ENCODE measurements at places on chromosomes 12 and 14. TPM values are rescaled to one million over a fixed set of nuclear protein-coding genes. Genes with fewer than 3 reads are reported as not detected.
A peak's percentile ranks its signal among the peaks of the same experiment; 100 is the strongest.

- DNase-seq, result no peak
Measured at GRCh38 chr12:95470300-95470699, 3.7 kb upstream of the METAP2 start.

DNA sequence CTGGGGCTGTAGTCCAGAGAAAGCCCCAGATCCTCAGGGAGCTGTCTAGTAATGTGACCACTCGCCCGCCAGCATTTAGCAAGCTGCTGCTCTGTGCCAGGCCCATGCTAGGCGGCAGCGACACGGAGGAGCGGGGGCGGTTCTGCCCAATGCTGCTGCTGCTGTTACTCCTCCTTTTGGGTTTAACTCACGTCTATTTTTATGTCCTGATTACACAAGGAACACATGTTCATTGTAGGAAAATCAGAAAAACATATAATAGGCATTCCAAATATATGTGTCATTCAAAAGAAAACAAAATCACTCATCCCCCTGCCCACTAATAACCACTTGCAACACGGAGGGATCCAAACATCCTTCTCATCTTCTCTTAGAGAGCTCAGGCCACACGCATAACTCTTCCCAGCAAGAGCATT lies 30.4 kb downstream of the CCDC92 start:
- peak; percentile 68 for DNase-seq

DNA sequence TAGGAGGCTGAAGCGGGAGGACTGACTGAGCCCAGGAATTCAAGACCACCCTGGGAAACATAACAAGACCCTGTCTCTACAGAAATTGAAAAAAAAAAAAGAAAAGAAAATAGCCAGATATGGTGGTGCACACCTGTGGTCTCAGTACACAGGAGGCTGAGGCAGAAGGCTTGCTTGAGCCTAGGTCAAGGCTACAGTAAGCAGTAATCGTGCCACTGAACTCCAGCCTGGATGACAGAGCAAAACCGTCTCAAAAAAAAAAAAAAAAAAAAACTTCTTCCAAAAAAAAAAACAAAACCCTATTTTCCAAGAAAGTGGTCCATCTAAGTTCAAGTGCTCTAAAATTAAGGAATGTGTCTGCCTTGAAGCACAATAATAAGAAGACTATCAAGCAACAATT lies 19.8 kb downstream of the SNX6 start:
- no peak for DNase-seq

GRCh38 chr12:24075650-24076049 lies 126.2 kb upstream of the SOX5 start:
- DNase-seq, result no peak

- DNase-seq, result no peak
Measured at GRCh38 chr12:307406-307805, 44.8 kb upstream of the SLC6A13 start.

- no peak for DNase-seq
Measured at GRCh38 chr14:102811971-102812370, 34.7 kb downstream of the TRAF3 start.

DNA sequence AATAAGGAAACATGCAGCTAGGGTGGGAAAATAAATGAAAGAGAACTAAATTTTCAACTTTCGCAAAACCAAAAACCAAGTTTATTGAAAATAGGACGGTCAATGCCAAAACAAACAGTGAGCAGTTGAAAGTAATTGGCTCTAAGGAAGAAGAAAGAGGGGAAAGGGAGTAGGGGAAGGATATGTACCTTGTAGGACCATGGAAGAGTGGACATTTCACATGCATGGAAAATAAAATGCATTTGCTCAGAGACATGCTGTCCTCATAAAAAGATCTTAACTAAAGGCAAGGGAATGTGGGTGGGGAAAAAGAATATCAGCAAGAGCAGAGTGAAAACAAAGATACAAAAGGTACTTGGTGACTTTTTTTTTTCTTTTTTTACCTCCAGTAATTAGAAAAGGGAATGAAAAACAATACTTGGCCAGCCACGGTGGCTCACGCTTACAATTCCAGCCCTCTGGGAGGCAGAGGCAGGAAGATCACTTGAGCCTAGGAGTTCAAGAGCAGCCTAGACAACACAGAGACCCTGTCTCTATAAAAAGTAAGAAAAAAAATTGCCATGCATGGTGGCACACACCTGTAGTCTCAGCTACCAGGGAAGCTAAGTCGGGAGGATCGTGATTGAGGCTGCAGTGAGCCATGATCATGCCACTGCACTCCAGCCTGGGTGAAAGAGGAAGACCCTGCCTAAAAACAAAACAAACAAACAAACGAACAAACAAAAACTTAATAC lies 6.6 kb downstream of the TXNDC16 start:
- DNase-seq, result no peak

DNA sequence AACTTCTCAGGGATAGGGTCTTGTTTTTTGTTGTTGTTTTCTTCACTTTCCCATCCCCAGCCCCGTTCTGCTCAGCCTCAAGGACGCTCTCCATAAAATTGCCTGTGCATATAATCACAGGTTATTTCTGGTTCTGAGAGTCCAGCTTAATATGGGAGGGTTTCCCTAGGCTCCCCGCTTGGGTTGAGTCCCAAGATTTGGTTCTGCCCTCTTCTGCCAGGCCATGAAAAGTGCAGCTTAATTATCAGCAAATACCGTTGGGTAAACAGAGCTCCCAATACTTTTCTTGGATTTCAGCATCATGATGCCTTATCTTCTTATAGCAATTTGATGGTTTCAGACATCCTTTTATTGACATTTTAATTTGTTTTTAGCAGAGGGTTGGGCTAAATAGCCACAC lies 75.6 kb downstream of the GRIN2B start:
- no peak for DNase-seq

DNA sequence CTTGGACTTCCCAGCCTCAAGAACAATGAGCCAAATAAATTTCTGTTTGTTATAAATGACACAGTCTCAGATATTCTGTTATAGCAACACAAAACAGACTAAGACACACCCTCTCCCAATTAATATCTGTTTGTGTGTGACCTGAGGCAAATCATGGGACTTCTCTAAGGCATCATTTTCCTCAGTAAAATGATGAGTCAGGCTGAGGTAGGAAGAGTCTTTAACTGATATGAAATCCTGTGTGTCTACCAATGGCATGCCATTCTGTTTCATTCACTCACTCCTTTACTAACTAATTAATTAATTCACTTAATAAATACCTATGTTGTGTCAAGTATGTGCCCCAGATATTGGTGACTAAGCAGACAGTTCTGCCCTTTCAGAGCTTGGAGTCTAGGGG lies 258.4 kb upstream of the CRY1 start:
- no peak for DNase-seq

GRCh38 chr12:39958377-39958776 lies 147.5 kb downstream of the SLC2A13 start:
- no peak for DNase-seq

DNA sequence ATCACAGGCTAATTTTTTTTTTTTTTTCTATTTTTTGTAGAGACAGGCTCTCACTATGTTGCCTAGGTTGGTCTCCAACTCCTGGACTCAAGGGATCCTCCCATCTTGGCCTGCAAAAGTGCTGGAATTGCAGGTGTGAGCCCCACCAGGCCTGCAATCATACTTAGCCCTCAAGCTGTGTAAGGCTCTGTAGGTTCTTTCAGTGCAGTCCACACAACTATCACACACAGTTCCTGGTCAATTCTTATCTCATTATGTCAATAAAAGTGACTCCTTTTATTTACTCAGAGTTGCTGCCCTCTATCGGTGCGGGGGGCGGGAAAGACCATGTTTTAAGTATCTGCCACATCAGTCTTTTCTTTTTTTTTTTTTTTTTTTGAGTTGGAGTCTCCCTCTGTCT lies 29.0 kb downstream of the SLC2A3 start:
- peak; percentile 75 for DNase-seq

GRCh38 chr14:97841762-97842161 lies 1044.6 kb downstream of the VRK1 start:
- DNase-seq, result no peak

- no peak for DNase-seq
Measured at GRCh38 chr14:89384023-89384422, 33.0 kb downstream of the FOXN3 start.

GRCh38 chr12:118448341-118448740 lies 72.0 kb downstream of the SUDS3 start:
- DNase-seq, result no peak

DNA sequence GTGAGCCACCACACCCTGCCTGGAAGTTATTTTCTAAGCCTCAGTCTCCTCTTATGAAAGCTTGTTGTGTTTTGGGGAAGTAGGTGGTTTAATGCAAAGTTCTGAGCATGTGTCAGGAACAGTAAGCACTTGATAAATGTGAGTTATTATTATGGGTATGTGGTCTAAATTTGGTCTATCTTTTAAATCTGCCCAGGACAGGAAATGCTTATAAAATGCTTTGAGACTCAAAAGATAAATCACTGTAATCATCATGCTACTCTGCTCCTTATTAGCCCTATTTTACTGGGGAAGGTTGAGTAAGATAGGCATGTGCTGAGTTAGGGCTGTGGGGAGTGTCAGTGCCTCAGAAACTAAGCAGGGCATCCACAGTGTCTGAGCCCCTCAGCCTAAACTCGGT lies 13.1 kb upstream of the SRSF5 start:
- DNase-seq, result no peak

DNA sequence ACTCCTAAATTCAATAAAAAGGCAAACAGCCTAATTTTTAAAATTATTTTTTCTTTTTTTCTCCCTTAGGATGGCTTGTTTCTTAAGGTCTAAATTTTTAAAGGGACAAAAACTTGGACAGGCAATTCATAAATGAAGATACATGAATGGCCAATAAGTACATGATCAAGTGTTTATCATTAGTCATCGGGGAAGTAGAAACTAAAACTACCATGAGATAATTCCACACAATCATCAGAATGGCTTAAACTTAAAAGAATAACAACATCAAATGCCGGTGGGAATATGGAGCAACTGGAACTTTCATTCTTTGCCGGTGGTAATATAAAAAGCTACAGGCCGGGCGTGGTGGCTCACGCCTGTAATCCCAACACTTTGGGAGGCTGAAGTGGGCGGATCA lies 29.1 kb downstream of the MOK start:
- DNase-seq, result no peak

DNA sequence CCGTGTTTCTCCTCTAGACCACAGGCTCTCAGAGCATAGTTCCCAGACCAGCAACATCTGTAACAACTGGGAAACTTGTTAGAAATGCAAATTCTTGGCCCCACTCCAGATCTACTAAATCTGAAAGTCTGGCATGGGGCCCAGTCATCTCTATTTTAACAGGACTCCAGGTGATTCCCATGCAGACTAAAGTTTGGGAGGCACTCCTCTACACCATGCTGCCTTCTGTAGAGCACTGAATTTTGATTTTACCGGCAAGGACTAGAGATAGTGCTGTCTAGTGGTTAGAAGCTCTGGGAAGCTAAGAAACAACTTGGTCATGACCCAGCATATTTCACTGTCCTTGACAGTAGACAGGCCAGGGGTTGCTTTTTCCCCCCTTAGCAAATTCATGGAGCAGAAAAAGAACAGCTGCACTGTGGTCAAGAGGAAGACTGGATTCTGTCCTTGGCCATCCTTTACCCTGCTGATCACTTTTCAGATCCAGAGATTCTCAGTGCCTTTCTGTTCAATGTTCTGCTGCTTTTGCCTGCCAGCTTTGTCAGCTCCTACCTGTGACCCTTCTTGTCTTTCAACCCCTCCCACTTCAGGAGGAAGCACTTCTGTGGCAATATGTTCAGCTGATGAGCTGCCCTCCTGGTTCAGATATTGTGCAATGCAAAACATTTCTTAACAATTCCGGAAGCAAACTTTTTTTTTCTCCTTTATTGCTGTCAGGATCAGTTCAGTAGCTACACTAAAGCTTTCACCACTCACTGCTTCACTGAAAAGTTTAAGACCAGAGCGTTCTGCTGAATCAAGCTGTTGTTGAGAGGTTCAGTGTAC lies 133.8 kb upstream of the NUDT4 start:
- peak; percentile 48 for DNase-seq

DNA sequence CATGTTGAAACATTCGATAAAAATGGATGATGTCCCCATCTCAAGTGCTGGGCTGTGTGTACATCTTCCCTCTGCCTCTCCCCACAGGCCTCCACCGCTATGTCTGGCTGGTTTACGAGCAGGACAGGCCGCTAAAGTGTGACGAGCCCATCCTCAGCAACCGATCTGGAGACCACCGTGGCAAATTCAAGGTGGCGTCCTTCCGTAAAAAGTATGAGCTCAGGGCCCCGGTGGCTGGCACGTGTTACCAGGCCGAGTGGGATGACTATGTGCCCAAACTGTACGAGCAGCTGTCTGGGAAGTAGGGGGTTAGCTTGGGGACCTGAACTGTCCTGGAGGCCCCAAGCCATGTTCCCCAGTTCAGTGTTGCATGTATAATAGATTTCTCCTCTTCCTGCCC lies 8.6 kb downstream of the PEBP1 start:
- DNase-seq, result no peak

GRCh38 chr14:99802301-99803105 lies 9.3 kb downstream of the EML1 start:
- peak; percentile 50 for DNase-seq

- DNase-seq, result no peak
Measured at GRCh38 chr12:122852336-122853275, 17.3 kb downstream of the HIP1R start.

DNA sequence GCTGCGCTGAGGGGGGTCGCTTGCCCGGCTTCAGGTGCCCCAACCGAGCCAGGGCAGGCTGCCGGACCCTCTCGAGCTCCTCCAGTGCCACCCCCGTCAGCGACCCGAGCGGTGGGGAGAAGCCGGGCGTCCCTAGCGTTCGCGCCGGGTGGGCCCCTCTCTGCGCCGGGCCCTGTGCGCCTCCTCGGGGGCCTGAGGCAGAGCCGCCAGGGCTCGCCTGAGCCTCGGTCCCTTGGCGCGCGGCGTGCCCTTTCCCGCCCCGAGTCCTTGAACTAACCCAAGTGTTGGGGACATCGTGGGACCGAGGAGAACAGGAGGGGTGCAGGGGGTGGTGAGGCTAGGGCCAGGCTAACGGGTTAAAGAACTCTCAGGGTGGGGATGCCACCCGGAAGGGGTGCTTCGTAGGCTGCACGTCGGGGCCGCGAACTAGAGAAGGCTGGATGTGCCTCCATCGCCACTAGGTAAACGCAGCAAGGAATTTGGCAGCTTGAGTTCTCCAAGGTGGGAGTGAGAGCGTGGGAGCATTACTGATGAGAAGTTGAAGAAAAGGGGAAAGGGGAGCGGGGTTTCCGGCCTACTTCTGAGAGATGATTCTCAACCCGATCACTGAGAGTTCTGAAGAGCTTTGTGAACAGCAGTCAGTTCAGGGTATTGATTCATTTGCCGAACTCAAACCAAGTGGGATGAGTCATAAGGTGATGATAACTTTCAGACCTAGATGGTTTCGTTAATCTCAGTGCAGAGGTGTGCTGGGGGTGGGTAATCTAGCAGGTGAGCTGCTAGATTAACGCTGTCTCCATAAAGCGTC lies 618 bp downstream of the RNF34 start:
- peak; percentile 50 for DNase-seq

GRCh38 chr14:49659526-49660455 lies 24.7 kb upstream of the DNAAF2 start:
- no peak for DNase-seq

ITGB7 gene
- not detected for total RNA-seq

SLC7A8 gene
- 0.50 TPM for total RNA-seq

CACNA1C gene
- not detected for total RNA-seq

SIX4 gene
- 20.7 TPM for total RNA-seq

NYNRIN gene
- total RNA-seq, result 0.03 TPM

DDX54 gene
- 86.1 TPM for total RNA-seq

MEG3 gene
- not detected for total RNA-seq

DIO2 gene
- 0.90 TPM for total RNA-seq

TAS2R46 gene
- total RNA-seq, result not detected

ATL1 gene
- total RNA-seq, result 0.70 TPM

Measured in HT1080 (cell line).